Central memory CD4-positive, alpha-beta T cell (primary cell): ENCODE measurements at places on chromosomes 3 and 15.
A peak's percentile ranks its signal among the peaks of the same experiment; 100 is the strongest.

DNA sequence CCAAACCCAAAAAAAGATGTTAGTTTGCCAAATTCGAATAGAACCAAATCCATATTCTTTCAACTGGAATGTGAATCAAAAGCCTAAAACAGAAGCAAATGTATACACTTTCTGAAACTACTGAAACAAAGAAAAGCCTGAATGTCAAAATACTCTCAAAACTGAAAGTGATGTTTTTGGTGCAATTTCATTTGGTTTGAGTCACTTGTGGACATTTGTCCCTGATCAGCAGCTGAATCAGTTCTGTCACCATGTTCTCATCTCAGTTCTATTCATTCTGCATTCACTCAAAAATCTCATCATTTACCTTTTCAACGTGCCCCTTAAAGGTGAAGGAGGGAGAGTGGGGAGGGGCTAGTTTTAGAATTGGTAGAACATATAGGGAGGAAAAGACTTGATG is 266.8 kb downstream of the ABHD5 start:
- DNase-seq: no peak

DNA sequence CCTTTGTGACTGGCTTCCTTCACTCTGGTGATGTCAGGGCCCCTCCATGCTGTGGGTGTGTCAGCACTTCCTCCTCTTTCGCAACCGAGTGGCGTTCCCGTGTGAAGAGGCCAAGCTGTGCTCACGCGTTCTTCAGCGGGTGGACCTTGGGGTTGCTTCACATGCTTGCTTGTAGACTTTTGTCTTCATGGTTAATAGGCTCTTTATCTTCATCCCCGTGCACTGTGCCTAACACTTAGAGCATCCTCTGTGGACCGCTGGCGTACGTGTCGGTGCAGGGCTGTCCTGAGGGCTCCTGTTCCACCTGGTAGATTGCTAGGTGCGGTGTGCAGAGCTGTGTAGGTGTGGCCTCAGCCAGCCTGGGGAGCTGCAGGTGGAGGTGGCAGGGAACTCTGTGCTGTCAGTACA is 182.3 kb downstream of the OR4M2 start:
- DNase-seq: peak; percentile 24

- no peak for DNase-seq
Measured at GRCh38 chr3:107990926-107991325, 99.9 kb downstream of the CD47 start.

GRCh38 chr15:22253676-22254408 is 173.5 kb downstream of the OR4M2 start:
- no peak for DNase-seq

- DNase-seq: no peak
Measured at GRCh38 chr3:48411606-48412374, 18.1 kb downstream of the PLXNB1 start.

GRCh38 chr3:63998852-63999754 is 24.2 kb downstream of the PSMD6 start:
- DNase-seq: no peak

DNA sequence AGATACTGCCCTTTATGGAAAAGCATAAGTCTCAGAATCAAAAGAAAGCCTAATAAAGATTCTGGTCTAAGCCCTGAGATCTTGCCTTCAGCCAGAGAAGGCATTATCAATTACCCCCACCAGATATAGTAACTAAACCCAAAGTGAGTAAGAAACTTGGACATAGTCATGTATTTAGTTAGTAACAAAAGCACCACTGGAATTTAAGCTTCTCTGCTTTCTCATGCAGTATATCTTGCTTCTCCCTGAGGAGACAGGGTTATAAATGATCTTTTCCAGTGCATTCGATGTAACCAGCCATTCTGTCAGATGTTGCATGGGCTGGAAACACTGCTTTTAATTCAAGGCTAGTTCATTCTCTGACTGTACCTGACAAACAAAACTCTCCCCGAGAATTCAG is 946.7 kb downstream of the NAALADL2 start:
- DNase-seq: no peak

DNA sequence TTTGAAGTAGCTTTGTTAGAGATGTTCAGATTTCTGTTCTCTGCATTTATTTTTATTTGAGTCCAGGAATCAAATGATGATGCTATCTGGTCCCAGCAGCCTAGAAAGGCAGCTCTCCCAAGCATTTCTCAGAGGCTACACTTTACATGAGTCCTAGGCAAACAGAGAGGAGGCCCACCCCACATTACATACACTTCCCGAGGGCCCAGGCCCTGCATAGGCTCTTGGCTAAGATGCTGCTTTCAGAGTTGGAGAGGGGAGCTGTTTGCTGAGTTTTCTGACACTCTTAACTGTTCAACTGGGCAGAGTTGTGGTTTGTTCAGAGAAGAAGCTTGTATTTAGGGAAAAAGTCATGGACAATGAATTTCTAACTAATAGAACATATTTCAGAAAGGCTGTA is 117.9 kb upstream of the RGMA start:
- no peak for DNase-seq

GRCh38 chr15:74307827-74308811 is 59.3 kb downstream of the CYP11A1 start:
- no peak for DNase-seq

DNA sequence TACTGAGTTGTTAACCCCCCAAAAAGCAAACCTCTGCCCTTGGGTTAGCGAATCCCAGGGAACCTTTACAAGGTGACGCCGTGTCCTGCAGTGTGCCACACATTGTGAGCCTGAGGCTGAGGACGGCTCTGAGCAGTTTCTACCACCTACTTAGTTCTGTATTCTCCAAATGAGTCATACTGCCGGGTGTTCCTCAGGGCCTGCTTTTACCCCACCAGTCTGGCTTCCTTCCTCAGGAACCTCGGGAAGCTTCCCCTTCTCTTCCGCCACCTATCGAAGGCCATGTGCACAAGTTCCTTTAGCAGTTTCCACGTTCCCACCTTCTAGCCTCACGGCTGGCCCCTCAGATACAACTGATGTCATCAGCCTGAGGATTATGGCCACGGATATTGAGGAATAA is 384.0 kb upstream of the TPM1 start:
- no peak for DNase-seq

- no peak for DNase-seq
Measured at GRCh38 chr15:33810073-33810595, 158.2 kb upstream of the CHRM5 start.

DNA sequence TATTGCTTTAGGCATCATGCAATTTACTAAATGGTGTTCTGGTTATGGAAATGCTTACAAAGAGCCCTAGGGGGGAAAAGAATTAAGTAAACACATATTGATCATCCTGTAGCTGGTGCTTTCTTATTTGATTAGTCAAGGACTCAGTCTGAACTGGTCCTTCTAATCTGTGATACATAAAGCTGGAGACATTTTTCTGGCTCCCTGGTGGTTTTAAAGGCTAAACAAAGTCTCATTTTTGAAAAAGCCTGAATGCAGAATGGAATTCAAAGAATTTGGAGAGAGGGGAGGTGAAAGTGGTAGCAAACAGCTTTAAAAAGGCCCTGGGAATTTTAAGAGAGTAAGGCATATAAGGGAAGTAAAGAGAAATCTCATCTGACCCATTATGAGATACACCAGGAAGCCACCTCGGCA is 149.7 kb downstream of the RBMS3 start:
- no peak for DNase-seq

DNA sequence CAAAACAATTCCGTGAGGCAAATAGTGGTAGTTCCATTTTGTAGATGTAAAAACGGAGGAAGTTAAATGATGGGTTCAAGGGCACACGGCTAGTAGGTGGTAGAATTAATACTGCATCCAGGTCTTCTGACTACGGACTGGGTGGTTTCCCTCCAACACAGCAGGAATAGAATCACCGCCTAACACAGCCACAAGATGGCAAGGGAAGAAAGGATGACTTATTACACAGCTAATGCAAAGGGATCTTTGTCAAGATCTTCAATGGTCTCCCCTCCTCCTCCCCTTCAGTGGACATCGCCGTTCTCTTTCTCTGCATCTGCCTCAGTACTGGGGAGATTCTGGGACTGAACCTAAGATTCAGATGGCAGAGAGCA is 524 bp upstream of the TOPBP1 start:
- no peak for DNase-seq

DNA sequence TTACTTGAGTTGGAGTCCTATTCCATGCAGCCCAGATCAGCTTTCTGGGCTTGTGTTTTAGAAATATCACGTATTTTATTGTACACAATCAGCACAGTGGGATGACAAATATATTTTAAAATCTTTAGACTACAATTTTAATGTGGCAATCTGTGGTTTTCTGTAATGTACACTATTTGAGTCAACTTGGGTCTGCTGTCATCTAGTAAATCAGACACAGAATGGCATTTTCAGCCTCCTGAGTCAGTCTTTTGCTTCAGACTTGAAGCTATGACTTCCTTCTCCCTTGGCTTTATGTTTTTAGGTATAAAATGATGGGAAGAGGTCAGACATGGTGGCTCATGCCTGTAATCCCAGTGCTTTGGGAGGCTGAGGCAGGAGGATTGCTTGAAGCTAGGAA is 232.1 kb downstream of the NECTIN3 start:
- DNase-seq: no peak

GRCh38 chr15:97501291-97501690 is 459.2 kb upstream of the ARRDC4 start:
- DNase-seq: no peak

DNA sequence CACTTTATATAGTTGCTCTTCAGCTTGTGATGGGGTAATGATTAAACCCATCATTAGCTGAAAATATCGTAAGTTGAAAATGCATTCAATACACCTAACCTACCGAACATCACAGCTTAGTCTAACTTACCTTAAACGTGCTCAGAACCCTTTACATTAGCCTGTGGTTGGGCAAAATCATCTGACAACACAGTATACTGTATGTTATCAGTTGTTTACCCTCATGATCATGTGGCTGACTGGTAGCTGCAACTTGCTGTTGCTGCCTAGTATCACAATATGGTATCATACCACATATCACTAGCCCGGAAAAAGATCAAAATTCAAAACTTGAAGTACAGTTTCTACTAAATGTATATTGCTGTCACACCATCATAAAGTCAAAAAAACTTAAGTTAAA is 9.5 kb downstream of the ZNF280D start:
- no peak for DNase-seq

- DNase-seq: no peak
Measured at GRCh38 chr15:98671060-98672008, 23.0 kb downstream of the IGF1R start.

DNA sequence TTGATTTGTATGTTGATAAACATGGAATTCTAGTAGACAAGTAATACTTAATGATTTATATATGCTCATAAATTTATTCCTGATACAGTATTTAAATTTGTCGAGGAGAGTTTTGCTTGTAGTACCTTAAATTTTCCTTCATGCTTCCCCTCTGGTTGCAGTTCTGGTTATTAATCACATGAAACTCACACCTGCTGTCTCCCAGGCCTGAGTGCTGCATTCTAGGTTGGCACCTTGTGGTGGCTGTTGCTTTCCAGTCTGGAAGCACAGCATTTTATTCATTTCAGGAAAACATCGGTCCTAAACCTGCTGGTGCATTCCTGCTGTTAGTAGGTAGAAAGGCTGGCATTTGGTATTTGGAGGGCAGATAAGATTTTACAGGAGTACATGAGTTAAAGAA is 44.9 kb downstream of the ATP1B3 start:
- no peak for DNase-seq

DNA sequence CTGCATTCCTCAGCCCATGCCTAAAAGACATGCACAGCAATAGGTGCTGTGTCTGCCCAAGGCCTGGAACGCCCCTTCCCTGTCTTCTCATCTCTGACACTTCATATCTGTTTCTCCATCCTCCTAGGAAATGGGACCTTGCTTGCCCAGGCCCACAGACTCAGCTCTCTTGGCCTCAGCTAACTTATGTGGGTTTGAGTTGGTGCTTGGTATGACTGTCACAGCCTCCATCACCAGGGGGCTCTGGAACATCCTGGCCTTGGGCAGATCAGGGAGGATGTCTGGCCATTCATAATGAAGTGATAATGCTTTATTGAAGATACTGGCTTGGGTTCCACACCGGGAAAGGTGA is 156.7 kb upstream of the SMAD3 start:
- no peak for DNase-seq

- no peak for DNase-seq
Measured at GRCh38 chr3:128723477-128723876, 2.5 kb upstream of the RAB7A start.

- no peak for DNase-seq
Measured at GRCh38 chr3:182180654-182181385, 469.1 kb downstream of the SOX2 start.

DNA sequence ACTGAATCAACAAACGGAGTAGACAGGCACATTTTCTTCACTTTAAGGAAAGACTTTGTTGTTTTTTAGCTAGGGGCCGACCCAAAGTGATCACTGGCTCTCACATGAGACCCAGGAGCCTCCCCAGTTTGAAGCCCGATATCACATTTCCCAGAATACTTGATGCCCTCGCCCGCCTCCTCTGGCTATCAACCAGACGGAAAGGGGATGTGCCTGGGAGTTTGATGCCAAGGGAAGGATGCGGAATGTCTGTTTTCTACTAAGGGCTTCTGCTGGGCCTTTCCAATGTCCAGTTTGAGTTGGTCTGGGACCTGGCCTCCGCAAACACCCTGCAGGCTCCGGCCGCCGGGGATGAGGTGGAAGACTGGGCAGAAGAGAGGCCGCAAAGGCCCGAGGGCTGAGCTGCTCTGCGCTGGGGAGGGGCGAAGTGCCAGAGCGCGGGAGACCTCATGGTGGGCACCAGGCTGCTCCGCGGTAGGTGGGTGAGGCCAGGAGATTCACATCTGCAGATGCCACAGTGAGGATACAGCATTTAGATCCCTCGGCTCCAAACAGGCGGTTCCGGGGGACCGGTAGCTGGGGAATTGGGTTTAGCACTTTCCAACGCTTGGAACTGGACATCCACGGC is 491 bp upstream of the ZNF774 start:
- DNase-seq: no peak

GRCh38 chr3:9247361-9247940 is 2.0 kb downstream of the SRGAP3 start:
- DNase-seq: no peak

DNA sequence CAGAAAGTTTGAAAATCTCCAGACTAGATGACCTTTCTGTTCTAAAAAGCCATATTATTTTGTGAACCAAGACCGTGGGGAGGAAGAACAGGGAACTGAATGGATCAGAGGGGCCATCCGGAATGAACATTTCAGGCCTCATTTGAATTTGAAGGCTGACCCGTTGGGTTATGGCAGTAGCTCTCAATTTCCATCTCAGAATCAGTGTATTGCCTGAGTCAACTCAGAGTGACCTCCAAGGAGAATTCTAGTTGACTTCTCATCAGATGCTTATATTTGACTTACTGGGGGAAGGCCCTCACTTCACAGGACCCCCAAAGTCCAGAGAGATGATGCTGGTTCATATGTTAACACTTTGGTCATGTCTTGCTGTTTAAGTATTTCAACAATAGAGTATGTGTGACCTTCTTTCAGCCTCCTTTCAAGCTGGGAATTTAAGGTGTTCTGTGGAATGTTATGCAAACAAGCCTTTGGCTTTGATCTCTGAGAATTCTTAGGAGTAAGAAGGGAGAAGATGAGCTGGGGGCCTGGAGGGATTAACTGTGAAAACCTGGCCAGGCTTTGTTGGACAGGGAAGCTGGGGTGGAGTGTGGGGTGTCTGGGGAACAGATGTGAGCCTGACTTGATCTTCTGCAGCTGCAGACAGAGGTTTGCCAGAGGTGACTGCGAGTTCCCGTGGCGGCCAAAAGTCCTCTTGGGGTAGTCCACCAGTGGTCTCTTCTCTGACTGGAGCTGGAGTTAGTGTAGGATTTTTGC is 111.2 kb upstream of the RGMA start:
- no peak for DNase-seq
